Tongue (tissue), 3 donors: ENCODE measurements at places on chromosomes 7 and 10. TPM values are rescaled to one million over a fixed set of nuclear protein-coding genes. Genes with fewer than 3 reads are reported as not detected.

The CYP2C9 gene
- total RNA-seq: 12.3 TPM

The CLCN1 gene
- total RNA-seq: 3.1 TPM

The TCAF2 gene
- 4.8 TPM for total RNA-seq

The ADAM8 gene
- 6.7 TPM for total RNA-seq

The COBL gene
- 87.7 TPM for total RNA-seq
